Stimulated activated CD8-positive, alpha-beta memory T cell treated with anti-CD3 and anti-CD28 coated beads, Interleukin-4, amount 100 ng/mL, for 1 hour (primary cell): ENCODE measurements at places on chromosomes 2 and 18.

- no peak for DNase-seq
These were observed 277.9 kb downstream of the GULP1 start for GRCh38 chr2:188569431-188570165.

- no peak for DNase-seq
These were observed 75.8 kb downstream of the DYNC1I2 start for GRCh38 chr2:171762879-171763573.

- no peak for DNase-seq
These were observed 103.3 kb downstream of the MDH1 start for GRCh38 chr2:63692002-63692606.

GRCh38 chr18:46398625-46399024 lies 258.4 kb downstream of the LOXHD1 start:
- DNase-seq = no peak

- no peak for DNase-seq
These were observed 100.1 kb downstream of the MYOM1 start for GRCh38 chr18:3119401-3120341.

GRCh38 chr18:22946217-22946616 lies 13.1 kb downstream of the RBBP8 start:
- DNase-seq = no peak

DNA sequence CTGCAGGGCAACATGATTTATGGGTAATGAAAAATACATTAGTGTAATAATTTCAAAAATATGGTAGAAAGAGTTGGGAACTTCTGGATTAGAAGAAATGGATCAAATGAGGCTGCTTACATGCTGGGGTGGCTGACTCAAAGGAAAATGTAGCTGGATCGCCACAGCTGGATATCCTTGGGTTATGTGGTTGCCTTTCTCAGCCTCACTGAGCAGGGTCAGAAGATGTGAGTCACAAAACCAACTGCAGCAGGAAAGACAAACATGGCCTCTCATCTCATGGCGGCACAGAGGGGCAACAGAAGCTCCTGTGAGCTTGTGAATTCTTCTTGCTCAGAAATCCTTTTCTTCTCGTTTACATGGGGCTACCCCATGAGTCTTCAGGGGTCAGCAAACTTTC lies 317.1 kb upstream of the SPRED2 start:
- DNase-seq = no peak

DNA sequence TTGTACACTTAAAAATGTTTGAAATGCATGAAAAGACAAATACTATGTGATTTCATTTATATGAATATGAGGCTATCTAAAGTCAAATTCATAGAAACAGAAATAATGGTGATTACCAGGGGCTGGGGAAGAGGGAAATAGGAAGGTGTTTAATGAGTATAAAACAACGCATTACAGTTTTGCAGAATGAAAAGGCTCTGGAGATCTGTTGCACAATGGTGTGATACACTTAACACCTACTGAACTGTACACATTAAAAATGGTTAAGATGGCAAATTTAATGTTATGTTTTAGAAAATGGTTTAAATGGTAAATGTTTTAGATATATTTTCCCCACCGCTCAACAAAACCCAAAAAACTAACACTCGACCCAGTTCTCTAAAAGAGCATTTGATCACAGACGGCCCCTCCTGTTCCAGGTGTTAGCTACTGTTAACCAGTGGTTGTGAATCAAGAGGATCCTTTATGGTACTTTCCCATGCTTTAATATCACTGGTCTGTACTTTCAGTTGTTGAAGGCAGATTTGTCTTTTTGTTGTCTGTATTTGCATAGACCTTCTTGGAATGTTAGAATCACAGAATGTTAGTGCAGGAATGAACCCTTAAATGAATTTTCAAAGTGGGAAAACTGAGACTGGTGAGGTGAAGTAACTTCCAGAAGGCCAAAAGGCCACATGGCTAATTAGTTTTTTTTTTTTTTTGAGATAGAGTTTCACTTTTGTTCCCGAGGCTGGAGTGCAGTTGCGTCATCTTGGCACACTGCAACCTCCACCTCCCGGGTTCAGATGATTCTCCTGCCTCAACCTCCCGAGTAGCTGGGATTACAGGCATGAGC lies 10.2 kb downstream of the RAB10 start:
- no peak for DNase-seq

GRCh38 chr2:200787351-200788120 lies 24.2 kb upstream of the BZW1 start:
- no peak for DNase-seq

GRCh38 chr2:9256147-9256546 lies 49.5 kb downstream of the ASAP2 start:
- no peak for DNase-seq

DNA sequence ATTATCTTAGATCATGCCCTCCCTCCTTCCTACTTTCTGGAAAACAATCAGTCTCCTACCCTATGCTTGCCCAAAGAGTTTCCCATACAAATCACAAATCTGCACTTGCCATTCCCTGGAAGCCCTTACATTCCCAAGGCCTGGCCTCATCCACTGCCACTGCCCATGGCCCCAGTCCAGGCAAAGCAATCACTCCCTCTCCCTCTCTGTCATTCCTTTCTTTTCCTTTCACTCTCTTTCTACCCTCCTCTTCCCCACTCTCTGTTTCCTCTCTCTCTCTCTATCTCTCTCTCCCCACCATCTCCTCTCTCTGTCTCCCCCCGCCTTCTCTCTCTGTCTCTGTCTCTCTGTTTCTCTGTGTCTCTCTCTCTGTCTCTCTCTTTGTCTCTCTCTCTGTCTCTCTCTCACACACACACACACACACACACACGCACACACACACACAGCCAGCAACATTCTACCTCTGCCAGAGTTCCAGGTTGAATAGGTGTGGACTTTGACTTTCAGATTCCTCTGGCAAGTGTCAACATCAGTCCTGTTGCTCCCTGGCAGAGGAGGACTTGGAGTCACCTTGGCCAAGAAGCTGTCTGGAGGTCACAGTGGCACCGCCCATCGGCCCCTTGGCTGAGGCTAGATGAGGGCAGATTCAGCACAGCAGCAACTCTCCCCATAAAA lies 43.7 kb upstream of the NAT8 start:
- DNase-seq = no peak

DNA sequence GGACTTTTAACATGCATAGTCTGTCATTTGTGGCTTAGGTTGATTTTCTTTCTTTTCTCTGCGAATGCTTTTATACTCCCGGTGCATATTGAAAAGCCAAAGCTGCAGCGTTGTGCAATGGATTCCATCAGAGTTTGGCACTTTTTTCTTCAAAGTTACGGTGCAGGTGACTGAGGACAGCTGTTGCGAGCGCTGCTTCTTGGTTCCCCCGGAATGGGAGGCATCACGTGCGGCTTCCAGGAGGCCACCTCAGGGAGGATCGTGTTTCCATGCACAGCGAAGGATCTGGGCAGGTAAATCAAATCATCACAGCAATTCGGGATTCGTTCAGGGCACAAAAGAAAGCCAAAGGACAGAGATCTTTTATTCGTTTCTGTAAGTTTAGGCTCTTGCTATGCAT lies 109.6 kb upstream of the ALKAL2 start:
- no peak for DNase-seq

- DNase-seq = no peak
These were observed 185.9 kb upstream of the FOSL2 start for GRCh38 chr2:28206762-28207161.

- no peak for DNase-seq
These were observed 316.2 kb downstream of the GBX2 start for GRCh38 chr2:235851828-235852525.

DNA sequence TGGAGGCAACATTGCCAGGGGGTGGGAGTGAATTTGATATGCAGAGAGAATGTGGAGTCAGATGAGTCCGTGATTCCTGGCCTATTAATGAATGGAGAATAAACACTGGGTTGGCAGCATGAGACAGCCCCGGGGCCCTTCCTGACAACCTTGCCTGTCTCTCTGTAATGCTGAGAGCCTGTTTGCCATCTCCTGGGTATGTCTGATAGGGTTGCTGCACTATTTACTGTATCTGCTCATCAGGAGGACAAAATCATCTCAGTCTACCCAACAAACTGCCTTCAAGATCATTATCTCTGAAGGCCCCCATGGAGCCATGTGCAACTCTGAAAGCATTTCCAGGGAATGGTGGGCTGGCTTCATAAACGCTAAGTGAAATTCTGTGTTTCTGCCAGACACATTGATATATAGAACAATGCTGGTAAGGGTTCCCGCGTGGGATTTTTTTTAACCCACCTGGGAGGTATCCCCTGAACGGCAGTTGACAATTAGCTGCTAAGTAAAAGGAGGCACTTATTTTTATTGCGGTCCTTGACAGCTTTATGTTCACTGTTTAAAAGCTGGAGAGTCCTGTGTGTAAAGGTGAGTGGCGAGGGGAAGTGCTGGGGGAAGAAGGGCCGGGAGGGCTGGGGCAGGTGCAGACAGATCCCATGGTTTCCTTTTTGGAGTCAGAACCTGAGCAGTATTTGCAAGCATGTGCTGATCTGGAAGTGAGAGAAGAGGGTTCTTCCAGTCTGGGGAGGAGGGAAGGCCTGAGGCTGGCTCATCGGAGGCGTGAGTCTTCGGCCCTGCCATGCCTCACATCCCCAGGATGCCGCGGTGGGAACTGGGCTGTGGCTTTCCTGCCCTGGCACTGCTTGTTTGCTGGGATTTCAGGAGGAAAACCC lies 64.8 kb downstream of the ARHGAP25 start:
- no peak for DNase-seq

DNA sequence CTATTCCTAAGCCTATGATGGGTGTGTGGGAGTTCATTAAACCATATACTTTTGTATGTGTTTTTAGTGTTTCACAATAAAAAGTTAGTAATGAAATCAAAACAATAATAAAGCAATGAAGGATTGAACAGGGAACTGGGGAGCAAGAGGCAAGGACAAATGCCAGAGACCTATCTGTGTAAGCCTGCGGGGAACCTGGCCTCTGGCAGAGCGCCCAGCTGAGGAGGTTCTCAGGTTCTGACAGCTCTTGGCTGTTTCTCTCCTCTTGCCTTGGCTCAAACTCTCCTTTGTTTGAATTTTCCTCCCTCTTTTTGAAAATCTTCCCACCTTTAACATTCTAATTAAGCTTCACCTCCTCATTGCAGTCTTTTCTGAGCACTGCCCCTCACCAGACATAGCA lies 200.0 kb upstream of the NCKAP5 start:
- DNase-seq = no peak

GRCh38 chr2:164934401-164935117 lies 20.8 kb downstream of the SLC38A11 start:
- no peak for DNase-seq

GRCh38 chr2:42764096-42764495 lies at the start of gene OXER1:
Gene OXER1 (minus strand): TSS chr2:42764135. CDS start chr2:42764062, 73 bp downstream.
- DNase-seq = no peak

GRCh38 chr2:85888020-85888683 lies 638 bp downstream of the ST3GAL5 start:
- no peak for DNase-seq

- no peak for DNase-seq
These were observed 149.8 kb downstream of the KLHL29 start for GRCh38 chr2:23534771-23535170.

DNA sequence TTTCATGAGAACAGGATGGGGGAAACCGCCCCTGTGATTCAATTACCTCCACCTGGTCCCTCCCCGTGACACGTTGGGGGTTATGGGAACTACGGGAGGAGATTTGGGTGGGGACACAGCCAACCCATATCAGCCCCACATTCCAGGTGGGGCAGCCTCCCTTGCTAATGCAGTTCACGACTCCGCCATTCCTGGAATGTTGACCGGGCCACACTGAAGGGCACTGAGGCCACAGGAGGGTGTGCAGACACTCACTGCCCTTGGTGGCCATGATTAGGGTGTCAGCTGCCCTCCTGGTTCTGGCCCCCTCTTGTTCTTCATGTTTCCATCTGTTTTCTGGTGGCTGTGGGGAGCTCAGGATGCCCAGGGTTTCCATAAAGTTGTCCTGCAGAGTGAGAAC lies 176.3 kb downstream of the TWIST2 start:
- no peak for DNase-seq

DNA sequence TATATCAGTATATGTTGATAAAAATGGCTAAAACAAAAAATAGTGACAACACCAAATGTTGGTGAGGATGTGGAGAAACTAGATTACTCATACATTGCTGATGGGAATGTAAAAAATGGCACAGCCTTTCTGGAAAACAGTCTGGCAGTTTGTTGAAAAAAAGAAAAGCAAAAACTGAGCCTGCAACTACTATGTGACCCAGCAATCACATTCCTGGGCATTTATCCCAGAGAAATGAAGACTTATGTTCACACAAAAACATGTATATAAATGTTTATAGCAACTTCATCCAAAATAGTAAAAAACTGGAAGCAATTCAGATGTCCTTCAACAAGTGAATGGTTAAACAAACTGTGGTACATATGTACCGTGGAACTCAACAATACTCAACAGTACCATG lies 7.5 kb upstream of the KDSR start:
- DNase-seq = no peak

- no peak for DNase-seq
These were observed 39.7 kb upstream of the B3GNT7 start for GRCh38 chr2:231355508-231356465.
